K562 (cell line): ENCODE measurements at places on chromosomes 7 and 10. TPM values are rescaled to one million over a fixed set of nuclear protein-coding genes. Genes with fewer than 3 reads are reported as not detected.

GRCh38 chr10:47192273-47192672, 107.7 kb upstream of the GDF10 start:
- H3K36me3 ChIP-seq = no peaks in the 10 kb centered on the region
- no peak for DNase-seq
- peaks cover 56% of the 10 kb centered on the region for H3K27me3 ChIP-seq
- no peaks in the 10 kb centered on the region for H3K4me1 ChIP-seq
- no peak overlapping the region for H3K4me3 ChIP-seq

DNA sequence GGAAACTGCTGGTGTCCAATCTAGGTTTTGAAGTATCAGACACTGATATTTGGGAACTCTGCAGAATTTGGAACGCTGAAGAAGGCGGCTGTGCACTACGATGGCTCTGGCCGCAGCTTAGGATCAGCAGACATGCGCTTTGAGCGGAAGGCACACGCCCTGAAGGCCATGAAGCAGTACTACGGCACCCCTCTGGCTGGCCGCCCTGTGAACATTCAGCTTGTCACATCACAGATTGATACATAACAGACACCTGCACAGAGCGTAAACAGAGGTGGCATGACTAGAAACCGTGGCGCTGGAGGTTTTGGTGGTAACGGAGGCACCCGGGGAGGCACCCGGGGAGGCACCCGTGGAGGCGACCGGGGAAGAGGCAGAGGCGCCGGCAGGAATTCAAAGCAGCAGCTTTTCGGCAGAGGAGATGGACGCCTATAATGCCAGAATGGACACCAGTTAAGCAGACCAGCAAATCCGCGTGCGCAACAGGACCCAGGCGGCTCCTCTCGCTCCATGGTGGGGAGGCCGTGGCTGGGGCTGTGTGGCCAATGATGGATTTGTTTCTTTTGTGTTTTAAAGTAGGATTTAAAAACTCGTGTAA, 22.2 kb upstream of the CCL24 start:
- H3K27ac ChIP-seq = no peak overlapping the region
- H3K4me1 ChIP-seq = no peaks in the 10 kb centered on the region
- no peak overlapping the region for H3K4me3 ChIP-seq
- no peaks in the 10 kb centered on the region for H3K36me3 ChIP-seq
- H3K27me3 ChIP-seq = no peaks in the 10 kb centered on the region

DNA sequence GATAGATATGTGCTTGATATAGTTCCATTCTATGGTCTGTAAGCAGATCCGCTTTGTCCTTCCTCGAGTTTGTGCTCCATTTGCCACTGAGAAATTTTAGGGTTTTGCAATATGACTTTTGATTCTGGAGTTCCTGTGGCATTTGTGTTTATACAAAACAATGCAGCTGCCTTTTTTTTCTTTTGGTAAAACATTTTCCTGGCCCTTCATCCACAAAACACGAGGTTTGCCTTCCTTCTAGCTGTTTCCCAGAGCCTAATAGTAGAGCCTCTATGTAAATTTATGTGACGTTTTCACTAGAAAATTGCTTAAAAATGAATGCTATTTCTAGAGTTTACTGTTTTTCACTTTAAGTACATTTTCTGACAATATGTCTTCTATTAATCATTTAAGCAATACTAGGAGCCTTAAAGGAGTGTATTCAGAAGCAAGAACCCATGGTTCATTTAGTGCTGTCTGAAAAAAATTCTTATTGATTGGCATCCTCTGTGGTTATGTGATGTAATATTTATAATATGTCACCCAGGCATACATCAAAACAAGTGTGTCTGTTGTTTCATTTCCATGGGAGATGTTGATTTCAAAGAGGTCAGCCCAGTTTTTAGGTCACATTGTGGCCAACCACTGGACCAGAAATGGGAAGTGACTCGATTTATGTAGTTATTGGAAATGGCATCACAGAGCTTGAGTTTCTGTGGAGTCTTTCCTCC, 618.3 kb downstream of the LRMDA start:
- no peaks in the 10 kb centered on the region for H3K36me3 ChIP-seq
- no peak for DNase-seq
- no peak overlapping the region for H3K27ac ChIP-seq
- no peak overlapping the region for H3K4me3 ChIP-seq

DNA sequence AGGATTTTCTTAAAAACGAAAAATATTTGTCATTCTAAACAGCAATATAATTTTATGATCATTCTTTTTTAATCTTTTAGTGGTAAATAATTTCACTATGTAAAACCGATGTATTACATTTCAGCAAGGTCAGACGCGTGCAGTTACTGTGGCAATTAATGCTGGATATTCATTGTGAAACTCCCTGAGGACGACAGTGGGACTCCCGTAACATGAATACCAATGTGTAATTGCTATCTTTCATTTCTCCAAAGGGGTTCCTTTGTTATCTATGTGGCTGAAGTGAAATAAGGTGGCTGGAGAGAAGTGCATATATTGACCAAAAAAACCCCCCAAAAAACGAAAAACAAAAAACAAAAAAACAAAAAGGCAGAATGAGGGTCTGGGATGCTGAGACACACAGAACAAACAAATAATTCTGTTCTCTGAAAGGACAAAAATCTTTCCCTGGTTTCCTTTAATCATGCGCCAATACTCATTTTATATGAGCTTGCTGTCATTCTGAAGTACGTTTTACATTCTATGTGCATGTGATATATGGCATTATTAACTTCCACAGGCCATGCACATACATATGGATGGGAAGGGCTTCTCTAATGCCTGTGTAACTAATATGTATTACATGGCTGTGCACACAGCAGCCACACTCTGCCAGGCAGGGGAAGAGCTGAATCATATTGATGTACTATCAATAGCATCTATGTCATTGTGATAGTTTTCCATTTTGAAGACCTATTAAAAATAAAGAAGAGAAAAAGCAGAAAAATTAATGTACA, 161.4 kb downstream of the RAPGEF5 start:
- no peak for DNase-seq
- no peak overlapping the region for H3K4me3 ChIP-seq
- H3K27ac ChIP-seq = no peak overlapping the region
- no peaks in the 10 kb centered on the region for H3K36me3 ChIP-seq
- no peaks in the 10 kb centered on the region; the same call in 2 of the 3 replicates for H3K27me3 ChIP-seq

DNA sequence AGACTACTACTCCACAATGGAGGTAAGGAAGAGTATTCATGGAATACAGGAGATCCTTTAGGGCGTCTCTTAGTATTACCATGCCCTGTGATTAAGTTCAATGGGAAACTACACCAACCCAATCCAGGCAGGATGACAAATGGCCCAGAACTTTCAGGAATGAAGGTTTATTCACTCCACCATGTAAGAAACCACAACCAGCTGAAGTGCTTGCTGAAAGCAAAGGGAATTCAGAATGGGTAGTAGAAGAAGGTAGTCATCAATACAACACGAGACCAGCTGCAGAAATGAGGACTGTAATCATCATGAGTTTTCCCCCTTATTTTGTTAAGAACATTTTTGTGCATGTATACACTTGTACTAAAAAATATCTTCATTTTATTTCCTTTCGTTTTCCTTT, 76.6 kb downstream of the GPR37 start:
- H3K27ac ChIP-seq = no peak overlapping the region
- H3K4me1 ChIP-seq = no peaks in the 10 kb centered on the region
- no peaks in the 10 kb centered on the region for H3K27me3 ChIP-seq
- no peak for DNase-seq

DNA sequence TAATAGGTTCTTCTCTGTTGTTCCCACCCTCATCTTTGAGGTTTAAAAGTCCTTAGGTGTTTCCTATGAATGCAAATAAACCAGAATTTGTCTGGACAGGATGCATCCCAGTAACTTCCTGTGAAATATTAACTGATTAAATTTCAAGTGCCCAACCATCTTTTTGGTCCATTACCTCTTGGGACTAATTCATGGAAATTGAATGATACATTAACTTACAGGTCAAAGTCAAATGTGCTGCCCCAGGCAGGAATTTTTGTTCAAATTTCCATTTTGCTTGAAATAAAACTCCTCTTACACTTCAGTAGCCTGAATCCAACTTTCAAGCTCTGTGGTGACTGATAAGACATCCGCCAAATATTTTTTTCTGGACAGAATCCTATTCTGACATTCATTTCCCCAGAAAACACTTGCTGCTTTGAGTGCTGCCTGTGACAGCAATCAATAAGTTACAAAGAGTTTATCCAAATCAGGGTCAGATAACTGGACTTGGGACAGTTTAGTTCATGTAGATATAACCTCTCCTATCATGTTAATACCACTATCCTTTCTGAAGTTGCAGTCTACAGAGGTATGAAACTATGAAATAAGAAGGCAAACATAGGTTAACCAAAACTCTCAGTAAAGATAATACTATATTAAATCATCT, 383.5 kb downstream of the POM121L12 start:
- no peaks in the 10 kb centered on the region for H3K36me3 ChIP-seq
- H3K4me1 ChIP-seq = no peaks in the 10 kb centered on the region
- no peak overlapping the region for H3K4me3 ChIP-seq
- no peak overlapping the region for H3K27ac ChIP-seq

GRCh38 chr7:153943457-153943856, 108.7 kb upstream of the DPP6 start:
- H3K27ac ChIP-seq = no peak overlapping the region
- no peak for DNase-seq
- no peaks in the 10 kb centered on the region for H3K4me1 ChIP-seq
- H3K36me3 ChIP-seq = no peaks in the 10 kb centered on the region

DNA sequence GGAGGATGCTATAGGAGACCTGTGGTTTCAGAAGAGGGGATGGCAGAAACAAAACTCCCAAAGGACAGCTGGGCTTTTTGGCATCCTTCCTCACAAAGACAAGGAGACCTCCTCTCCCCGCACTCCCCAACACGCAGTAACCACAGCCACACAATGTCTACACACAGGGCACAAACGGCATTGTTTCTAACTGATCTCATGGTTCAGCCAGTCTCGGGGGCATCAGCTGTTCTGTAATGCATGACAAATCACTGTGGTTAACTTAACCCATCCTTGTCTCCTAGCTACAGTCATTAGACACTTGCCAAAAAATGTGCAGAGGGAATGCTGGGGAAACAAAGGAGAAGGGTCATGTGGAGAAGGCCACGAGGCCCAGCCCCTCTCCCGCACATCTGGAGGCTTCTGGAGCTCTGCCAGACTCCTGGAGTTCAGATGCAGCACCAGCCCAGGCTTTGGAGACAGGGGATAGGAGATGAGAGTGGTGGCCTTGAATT, 7.6 kb upstream of the ADAMTS14 start:
- DNase-seq = no peak
- no peaks in the 10 kb centered on the region for H3K27me3 ChIP-seq
- H3K4me3 ChIP-seq = no peak overlapping the region
- H3K4me1 ChIP-seq = peaks cover 84% of the 10 kb centered on the region
- peak overlapping the region; percentile 49 for H3K27ac ChIP-seq
- H3K36me3 ChIP-seq = no peaks in the 10 kb centered on the region

GRCh38 chr10:58178811-58179210, 88.9 kb downstream of the IPMK start:
- no peak for DNase-seq
- H3K27me3 ChIP-seq = no peaks in the 10 kb centered on the region

DNA sequence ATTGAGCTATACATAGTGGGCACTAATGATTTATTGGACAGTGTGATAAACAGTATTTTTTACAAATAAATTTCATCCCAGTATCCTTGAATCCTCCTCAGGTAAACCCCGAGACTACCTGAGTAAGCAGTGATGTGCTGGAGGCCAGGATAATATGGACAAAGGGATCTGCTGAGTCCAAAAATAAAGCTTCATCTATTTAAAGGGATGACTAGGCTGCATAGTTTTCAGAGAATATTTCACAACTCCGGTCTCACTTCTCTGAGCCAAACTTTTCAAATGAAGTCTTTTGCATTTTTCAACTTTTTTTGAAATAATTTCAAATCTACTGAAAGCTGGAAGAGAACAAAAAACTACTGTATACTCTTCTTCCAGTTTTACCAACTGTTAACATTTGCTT, 2.5 kb downstream of the ACTR3B start:
- no peak overlapping the region for H3K4me3 ChIP-seq
- peaks cover 7% of the 10 kb centered on the region; the same call in 1 of the 2 replicates for H3K27me3 ChIP-seq
- H3K27ac ChIP-seq = no peak overlapping the region
- H3K36me3 ChIP-seq = peaks cover 11% of the 10 kb centered on the region
- peaks cover 7% of the 10 kb centered on the region for H3K4me1 ChIP-seq

- DNase-seq = no peak
- no peaks in the 10 kb centered on the region for H3K36me3 ChIP-seq
- peaks cover 16% of the 10 kb centered on the region for H3K4me1 ChIP-seq
- no peak overlapping the region for H3K4me3 ChIP-seq
Measured at GRCh38 chr10:47402641-47403301, 18.7 kb upstream of the ZNF488 start.

DNA sequence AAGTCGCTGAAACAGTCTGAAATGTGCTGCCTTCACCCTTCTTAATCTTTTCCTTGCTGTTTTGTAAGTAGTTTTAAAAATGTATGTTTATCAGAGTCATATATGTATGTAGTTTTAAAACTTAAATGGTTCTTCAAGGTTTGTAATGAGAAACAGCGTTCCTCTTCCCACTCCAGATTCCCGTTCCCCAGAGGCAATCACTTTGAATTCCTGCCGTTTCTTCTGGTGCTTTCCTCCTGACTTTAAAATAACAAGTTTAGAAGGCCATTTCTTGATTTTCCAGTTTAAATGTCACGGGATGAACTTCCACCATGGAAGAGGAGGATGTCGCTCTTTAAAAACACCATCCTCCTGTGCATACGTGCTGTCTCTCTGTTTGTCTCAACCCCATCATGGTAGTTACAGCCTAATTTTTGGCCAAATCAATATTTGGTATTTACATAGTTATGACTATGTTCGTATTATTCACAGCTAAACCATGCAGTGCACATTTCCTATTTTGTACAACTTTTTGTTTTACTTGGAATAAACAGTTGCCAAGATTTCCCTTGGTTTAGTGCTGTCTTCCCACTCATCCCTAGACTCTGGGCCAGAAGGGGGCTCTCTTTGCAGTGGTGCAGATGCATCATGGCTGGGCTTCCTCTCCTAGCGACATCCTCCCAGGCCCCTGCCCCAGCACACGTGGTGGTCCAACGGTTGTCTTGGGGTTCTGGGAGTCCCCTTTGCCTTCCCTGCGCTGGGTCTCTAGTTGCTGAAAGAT, 151.4 kb downstream of the PTPN20 start:
- H3K36me3 ChIP-seq = no peaks in the 10 kb centered on the region
- H3K4me1 ChIP-seq = no peaks in the 10 kb centered on the region

- H3K4me1 ChIP-seq = peaks cover 51% of the 10 kb centered on the region
- peak overlapping the region; percentile 67 for H3K27ac ChIP-seq
- H3K27me3 ChIP-seq = no peaks in the 10 kb centered on the region
- DNase-seq = peak; percentile 64
- peaks cover 30% of the 10 kb centered on the region; the same call in 2 of the 3 replicates for H3K36me3 ChIP-seq
- peak overlapping the region; percentile 61 for H3K4me3 ChIP-seq
Measured at GRCh38 chr10:69318867-69319727, 40.8 kb downstream of the HK1 start.

- H3K36me3 ChIP-seq = no peaks in the 10 kb centered on the region
- H3K27me3 ChIP-seq = no peaks in the 10 kb centered on the region
- no peak overlapping the region for H3K4me3 ChIP-seq
Measured at GRCh38 chr7:21300692-21301091, 127.2 kb upstream of the SP4 start.

GRCh38 chr7:2941216-2941859, 97.2 kb upstream of the GNA12 start:
- no peak overlapping the region for H3K27ac ChIP-seq
- no peaks in the 10 kb centered on the region for H3K27me3 ChIP-seq
- peaks cover 3% of the 10 kb centered on the region; the same call in 1 of the 3 replicates for H3K36me3 ChIP-seq
- DNase-seq = no peak
- H3K4me1 ChIP-seq = peaks cover 4% of the 10 kb centered on the region; the same call in 1 of the 2 replicates

GRCh38 chr10:124266468-124267230, 152.1 kb downstream of the OAT start:
- no peaks in the 10 kb centered on the region; the same call in 1 of the 2 replicates for H3K4me1 ChIP-seq
- H3K36me3 ChIP-seq = no peaks in the 10 kb centered on the region
- H3K4me3 ChIP-seq = no peak overlapping the region
- H3K27ac ChIP-seq = no peak overlapping the region

TAS2R41 gene
- not detected in 2 replicates for total RNA-seq
